Lung microvascular endothelial cell (primary cell): ENCODE measurements at places on chromosomes 7 and 10.

GRCh38 chr10:71776481-71776925, 3.2 kb upstream of the VSIR start:
- DNase-seq: no peak

DNA sequence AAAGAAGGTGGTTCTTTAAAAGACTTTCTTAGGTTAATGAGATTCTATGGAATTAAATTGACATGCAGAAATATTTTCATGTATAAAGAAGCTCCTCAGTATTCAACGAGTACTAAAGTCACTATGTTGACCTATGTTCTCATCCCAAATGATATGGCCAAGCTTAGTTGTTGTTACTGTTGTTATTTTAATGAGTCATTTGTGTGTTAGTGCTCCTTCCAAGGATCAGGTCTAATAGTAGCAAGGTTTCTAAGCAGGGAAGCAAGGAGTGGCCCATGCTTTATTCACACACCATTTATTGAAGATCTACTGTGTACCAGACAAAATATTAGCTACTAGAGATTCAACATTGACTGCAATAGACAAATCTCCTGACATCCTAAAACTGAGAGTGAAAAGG, 41.9 kb downstream of the LRRN3 start:
- no peak for DNase-seq

DNA sequence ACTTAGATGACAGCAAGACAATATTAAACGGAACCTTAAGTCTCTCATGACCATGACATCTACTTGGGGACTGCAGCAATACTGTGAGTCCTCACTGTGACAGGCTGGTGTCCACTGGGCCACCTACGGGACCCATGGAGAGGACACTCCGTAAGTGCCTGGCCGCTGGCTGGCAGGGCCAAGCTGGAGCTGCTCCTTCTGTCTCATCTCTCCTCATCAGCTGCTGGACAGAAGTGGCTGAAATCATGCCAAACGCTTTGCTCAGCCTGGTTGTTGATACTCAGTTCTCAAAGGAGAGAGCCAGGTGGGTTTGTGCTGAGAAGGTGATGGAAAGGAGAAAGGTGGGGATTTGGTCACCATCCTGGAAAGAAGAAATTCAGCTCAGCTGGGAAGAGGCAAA, 33.3 kb downstream of the AFAP1L2 start:
- no peak for DNase-seq

DNA sequence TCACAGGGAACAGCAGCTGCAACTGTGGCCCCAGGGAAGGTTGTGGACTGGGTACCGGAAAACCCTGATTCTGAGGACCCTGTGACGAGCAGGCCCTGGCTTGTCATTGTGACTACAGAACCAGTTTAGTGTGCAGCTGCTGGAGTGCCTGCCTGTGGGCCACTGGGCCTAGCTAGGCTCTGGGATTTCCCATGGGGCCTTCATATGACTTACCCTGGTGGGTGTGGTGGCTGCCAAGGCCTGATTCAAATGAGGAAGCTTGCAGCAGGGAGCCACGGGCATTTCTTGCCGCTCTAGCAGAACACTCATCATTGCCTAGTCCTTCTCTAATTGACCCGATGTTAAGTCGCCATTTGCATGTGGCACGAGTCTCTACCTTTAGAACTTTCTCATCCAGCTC, 14.7 kb upstream of the CAMK2G start:
- DNase-seq: no peak

- DNase-seq: no peak
Observed at GRCh38 chr7:24475166-24475961, 97.9 kb upstream of the PALS2 start.

GRCh38 chr7:54743580-54743979, 15.4 kb downstream of the SEC61G start:
- DNase-seq: no peak

DNA sequence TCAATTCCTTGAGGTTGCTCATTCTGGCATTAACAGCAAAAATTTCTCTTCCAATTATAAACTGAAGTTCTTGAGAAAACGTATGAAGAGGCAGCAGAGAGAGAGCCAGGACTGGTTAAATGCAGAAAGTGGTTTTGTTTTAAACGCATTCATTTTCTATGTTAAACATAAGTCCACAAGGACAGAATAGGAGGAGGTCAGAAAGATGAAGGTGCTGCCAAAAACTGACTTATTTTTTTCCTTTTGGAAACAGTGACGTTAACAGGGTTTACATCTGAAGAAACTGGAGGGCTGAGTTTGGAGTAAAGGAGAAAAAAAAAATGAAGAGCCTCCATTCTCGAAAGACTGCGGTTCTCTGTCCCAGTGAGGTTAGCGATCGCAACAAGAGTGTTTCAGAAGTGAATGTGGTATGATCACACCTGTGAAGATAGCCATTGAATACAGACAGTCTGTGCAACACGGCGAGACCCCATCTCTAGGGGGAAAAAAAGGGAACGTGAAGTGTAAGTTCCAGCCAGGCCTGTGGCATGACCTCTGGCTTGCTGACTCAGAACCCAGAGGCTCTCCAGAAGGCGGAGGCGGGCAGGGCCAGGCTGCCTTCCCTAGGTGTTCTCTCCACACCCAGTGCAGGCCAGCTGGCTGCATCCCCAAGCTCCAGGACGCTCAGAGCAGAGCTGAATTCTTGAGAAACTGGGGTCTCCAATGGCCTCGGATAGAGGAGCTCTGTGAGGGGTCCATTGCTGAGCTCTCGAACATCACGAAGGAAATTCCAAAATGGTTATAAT, 84.0 kb downstream of the CHST15 start:
- no peak for DNase-seq

DNA sequence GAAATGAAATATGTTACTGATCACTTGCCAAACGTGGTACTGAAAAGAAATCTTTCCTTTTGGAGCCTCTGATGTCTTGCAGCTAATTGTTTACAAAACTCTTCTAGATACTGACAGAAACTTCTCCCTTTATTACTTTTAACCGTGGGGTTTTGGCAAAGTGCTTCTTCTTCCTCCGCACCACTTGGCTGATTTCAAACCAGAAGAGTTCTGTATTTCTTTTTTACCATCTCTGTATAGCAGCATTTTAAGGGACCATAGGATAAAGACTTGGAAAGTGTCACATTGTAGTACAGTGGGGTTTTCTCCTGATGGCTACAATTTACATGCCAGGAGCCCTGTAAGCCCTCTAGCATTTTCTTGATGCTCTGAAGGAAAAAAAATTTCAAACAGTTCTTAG, 21.9 kb upstream of the CREB5 start:
- no peak for DNase-seq

DNA sequence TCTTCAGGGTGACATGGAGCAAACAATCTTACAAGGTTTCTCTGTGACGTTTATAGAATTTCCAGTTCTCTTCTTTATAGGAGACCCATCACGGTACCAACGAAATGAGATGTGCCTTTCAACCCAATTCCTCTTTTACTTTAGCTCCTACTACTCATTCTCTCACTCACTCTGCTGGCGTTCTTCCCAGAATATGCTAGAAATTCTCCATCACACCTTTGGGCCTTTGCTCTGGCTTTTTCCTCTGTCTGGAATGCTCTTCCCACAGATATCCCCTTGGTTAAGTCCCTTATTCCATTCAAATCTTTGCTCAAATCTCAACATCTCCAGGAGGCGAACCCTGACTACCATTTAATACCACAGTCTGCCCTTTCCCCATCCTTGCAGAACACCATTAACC, 39.0 kb downstream of the SEMA3C start:
- DNase-seq: no peak

DNA sequence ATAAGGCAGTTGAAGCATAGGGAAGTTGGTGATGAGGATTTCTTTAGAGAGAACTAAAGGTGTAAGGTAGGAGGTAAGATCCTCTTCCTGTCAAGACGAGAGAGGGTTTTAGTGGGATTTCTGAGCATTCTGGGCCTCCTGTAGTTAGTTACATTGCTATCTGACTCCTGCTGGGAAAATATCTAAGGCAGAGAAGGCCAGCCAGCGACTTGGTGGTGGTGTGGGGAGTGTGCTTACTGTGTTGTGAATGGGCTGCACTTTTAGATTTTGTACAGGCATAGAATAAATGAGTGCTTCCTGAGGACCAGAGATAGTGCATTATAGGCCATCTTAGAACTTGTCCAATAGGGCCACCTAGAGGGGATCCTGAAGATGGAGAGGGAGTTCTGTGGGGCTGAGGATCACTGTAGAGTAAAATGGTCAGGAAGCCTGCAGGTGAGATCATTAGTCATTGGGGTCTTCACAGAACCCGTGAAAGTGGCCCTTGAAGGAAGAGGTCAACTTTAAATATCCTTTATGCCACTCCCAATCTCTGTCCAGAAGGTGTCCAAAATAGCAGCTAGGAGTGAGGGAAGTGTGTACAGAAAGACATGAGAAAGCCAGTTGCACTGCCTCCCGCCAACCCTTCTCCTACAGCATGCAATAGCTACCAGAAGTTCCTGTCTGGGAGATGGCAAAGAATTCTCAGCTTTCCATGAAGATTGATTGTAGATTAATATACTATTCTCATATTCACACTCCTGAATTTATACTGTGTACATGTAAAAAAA, 266.6 kb downstream of the POLR1F start:
- DNase-seq: no peak

DNA sequence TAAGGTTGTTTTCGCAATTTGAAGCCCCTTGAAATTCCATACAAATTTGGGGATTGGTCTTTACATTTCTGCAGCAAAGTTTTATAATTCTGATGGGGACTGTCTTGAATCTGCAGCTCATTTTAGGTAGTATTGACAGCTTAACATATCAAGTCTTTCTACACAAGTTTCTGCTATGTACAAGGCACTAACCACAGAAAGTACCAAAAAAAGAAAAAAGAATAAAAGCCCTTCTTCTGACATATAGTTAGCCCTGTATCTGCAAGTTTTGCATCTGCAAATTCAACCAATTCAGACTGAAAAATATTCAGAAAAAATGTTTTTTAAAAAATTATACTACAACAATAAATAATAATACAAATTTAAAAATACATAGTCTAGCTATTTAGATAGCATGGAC, 15.3 kb downstream of the POT1 start:
- no peak for DNase-seq

DNA sequence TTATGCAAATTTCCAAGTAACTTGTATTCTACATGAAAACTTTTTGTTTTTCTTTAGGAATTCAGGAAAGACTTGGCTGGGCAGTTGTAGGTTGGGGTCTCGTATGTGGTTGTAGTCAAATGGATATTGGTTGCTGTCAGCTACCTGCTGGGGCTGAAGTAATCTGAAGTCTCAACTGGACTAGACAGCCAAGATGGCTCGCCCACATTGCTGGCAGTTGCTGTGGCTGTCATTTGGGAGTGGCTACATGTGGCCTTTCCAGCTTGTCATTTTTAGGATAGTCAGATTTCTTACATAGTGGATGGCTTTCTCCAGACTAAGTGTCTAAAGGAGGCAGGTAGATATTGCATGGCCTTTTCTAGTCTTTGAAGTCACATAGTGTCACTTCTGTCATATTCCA, 32.6 kb downstream of the EXOC6 start:
- DNase-seq: no peak

DNA sequence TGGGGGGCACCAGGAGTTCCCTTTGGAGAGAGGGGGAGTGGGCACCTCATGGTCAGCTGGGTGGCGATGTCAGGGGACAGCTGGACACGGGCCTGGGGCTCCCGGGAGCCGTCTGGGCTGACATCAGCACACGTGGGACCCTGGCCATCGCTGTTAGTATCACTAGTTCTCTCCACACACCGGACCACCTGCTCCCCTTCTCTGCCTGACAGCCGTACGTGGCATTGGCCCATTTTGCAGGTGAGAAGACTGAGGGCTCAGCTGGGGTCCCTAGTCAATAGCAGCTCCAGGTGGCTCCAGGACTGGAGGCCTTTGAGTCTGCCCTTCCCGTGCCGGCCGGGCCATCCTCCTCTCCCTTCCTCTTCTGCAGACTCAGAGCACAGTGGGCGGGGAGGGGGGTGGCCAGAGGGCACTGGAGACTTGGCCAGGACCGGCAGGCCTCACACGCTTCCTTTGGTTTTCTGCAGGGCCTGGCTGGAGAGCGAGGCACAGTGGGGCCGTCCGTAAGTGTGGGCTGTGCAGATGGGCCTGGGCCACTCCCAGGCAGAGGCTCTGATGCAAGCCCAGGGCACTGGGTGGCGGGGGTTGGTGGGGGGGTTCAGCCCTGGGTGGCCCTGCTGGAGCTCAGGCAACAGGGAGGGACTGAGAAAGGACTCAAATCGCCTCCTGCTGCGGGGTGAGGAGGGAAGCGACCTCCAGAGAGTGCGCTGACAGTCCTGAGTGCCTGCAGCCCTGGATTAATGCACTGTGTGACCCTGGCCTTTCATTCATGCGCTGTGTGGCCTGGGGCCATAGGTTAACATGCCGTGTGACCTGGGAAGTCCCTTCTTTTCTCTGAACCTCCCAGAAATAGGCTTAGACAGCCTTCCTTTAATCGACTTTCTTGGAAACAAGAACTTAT, 78.2 kb downstream of the MYL10 start:
- DNase-seq: no peak

DNA sequence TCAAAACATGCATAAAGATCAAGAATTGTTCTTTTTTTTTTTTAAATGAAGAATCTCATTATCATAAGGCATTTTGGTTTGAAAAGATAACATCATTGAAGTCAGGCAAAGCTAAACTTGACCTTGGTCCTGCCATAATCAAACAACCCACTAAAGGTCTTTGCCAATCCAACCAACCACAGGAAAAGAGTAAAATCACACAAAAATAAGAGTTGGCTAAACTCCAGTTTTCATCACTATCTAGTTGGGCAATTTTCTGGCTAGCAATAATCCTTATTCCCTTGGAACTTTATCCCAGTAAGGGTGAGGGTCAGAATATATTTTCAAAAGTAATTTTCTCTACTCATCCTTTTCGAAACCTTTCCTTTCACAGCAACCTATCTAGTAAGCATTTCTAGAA, 62.4 kb downstream of the HIBADH start:
- no peak for DNase-seq

DNA sequence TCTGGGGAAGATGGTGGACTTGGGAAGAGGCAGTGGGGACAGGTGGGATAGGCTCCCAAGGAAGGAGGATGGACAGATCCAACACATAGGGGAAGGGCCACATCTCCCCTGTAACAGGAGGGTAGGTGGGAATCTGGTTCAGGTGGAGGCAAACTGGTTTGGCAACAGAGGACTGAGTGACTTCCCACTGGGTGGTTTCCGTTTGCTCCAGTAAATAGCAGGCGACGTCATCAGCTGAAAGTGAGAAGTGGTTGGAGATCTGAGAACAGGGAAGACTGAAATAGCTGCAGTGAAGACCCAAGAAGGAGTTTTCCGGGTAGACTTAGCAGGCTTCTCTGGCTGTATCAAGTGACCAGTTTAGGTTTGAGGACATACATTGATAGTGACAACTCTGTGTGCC, 504.4 kb downstream of the GALNT17 start:
- no peak for DNase-seq

GRCh38 chr10:54478601-54479000, 322.4 kb downstream of the PCDH15 start:
- DNase-seq: no peak

GRCh38 chr7:32042900-32043299, 27.3 kb downstream of the PDE1C start:
- no peak for DNase-seq

DNA sequence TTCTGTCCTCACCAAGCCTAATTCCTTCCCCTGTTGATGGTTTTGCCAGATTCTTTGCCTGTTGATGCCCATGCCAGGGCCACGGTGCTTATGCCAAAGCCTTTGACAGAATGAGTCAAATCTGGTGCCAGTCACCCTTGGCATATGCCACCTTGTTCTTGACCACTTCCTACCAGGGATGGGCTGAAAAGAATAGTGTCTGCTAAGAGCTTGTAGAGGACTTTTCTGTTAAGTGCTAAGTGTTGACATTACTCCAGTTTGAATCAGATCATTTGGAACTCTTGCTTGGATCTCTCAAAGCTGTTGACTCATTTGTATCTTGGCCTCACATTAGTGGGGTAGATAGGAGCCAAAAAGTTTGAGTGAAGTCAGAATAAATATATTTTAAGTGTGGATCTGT, 661.2 kb downstream of the AUTS2 start:
- DNase-seq: no peak
